ENCODE measurements at places on chromosomes 6 and 20. TPM values are rescaled to one million over a fixed set of nuclear protein-coding genes. Genes with fewer than 3 reads are reported as not detected.

SMLR1 gene
- total RNA-seq, result not detected

- no peak for DNase-seq
- H3K36me3 ChIP-seq, result no peaks in the 10 kb centered on the region
- peaks cover 6% of the 10 kb centered on the region for H3K4me1 ChIP-seq
- no peak overlapping the region for H3K27ac ChIP-seq
- no peak overlapping the region for H3K4me3 ChIP-seq
- H3K27me3 ChIP-seq, result no peaks in the 10 kb centered on the region
These were observed 219.5 kb downstream of the HACE1 start for GRCh38 chr6:104640150-104640700.

- H3K27me3 ChIP-seq, result no peaks in the 10 kb centered on the region
- no peak overlapping the region for H3K4me3 ChIP-seq
- H3K36me3 ChIP-seq, result no peaks in the 10 kb centered on the region
- DNase-seq, result no peak
- H3K27ac ChIP-seq, result no peak overlapping the region
- no peaks in the 10 kb centered on the region for H3K4me1 ChIP-seq
These were observed 11.6 kb upstream of the DSE start for GRCh38 chr6:116359131-116359530.

DNA sequence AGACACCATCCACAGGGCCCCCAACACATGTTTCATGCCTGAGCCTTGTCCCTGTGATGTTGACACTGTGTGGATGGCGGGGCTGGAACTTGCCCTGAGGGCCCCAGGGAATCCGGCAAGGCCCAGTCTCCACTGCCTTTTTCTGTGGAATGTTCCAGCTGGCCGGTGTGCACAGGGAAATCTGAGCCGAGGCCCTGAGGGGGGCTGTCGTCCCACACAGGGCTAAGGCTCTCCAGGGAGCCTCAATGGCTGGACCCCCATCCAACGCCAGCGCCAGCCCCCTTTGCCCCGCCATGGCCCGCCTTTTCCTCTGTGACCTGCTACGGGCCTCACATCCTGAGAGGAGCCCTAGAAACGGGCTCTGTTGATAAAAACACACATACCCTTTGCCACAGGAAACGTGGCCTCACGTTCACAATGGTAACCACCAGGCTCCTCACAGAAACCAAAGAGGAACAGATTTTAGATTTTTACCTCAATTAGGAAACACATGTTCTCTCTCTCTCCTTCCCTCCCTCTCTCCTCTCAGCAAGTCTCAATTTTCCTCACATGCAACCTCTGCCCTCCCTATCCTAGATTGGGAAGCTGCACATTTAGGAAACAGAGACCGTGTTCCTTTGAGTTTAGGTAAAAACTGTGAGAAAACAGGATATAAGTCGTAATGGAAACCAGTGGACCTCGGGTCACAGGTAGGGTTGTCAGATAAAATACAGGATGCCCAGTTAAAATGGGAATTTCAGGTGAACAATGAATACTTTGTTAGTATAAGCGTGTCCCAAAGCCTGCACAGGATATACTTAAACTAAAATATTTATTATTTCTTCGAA, 13.7 kb upstream of the ZNF831 start:
- no peaks in the 10 kb centered on the region for H3K27me3 ChIP-seq
- H3K4me3 ChIP-seq, result peak overlapping the region; percentile 70
- peaks cover 7% of the 10 kb centered on the region for H3K36me3 ChIP-seq
- peak overlapping the region; percentile 67 for H3K27ac ChIP-seq
- peaks cover 98% of the 10 kb centered on the region for H3K4me1 ChIP-seq
- peak; percentile 72 for DNase-seq

DNA sequence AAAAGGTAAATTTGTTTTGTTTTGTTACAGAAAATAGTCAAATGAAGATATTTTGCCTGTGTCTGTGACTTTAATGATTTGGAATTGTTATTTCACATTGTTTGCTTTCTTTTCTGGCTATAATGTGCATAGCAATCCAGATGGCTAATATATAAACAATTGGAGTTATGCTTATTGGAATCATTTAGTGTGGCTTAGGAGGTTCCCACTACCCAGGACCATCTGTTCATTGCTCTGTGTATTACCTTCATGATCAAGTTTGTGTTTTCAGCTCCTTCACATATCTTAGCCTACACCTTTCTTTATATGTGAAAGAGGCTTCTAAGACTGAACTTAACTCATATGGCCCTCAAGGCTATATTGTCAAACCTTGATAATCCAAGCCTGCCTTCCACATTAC, 232.9 kb downstream of the BCKDHB start:
- no peaks in the 10 kb centered on the region for H3K4me1 ChIP-seq
- H3K4me3 ChIP-seq, result no peak overlapping the region
- no peak overlapping the region for H3K27ac ChIP-seq
- H3K36me3 ChIP-seq, result no peaks in the 10 kb centered on the region

Measured in activated T-cell treated with anti-CD3 and anti-CD28 coated beads, Interleukin-2, amount 50 U/mL, for 72 hours (primary cell).